Posterior vena cava (tissue), 2 donors: ENCODE measurements at places on chromosomes 12 and 14.

DNA sequence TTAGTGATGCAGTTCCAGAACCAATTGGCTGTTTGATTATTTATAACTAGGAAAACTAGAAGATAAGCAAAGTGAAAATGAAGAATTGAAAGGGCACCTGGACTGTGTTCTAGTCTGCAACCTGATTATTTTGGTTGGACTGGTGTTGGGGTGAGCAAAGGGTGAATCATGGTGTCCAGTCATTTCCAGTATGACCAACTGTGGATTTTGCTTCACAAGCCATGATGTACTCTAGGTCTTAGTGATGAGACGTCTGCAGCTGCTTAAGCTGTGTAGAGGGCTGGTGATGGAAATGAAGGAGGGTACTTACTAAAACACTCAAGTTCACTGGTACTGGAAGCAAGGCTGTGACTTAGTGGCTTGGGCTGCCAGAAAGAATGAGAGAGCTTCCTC lies 193.2 kb upstream of the FRMD6 start:
- no peak for DNase-seq

GRCh38 chr12:28222081-28222700 lies 31.9 kb downstream of the CCDC91 start:
- no peak for DNase-seq

DNA sequence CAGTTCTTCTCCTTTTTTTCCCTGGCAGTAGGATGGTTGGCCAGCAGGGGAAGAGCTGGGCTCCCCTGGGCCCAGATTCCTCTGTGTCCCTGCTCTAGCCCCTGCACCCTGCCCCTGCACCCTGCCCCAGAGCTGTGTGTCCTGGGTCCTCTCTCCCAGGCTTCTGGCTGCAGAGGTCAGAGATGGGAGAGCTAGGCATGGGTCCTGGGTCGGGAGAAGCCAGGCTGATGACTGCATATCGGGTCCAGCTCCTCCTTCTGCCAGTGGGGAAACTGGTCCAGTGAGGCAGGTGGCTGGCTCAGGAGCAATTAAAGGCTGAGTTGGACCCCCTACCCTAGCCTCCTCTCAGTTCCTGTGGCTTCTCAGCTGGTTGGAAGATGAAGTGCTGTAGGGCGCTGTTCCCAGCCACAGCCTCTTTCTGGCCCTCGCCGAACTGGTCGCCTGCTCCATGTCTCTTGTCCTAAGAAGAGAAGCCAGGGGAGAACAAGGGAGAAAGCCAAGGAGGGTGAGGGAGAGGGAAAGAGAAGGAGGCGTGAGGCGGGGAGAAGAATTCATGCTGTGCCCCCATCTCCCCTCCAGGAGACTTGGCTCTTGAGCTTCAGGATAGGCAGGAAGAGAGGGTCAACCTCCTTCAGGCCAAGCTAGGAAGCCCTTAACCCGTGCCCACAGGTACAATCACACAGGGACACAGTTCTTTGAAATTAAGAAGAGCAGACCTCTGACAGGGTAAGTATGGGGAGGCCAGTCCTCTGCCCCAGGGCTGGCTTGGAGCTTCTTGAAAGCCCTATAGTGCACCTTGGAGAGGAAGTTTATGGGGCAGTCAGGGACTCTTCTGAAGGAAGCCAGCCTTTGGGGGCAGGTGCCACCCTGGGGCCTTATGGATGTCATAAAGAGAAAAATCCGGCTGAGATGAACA lies 9.5 kb downstream of the VASH1 start:
- DNase-seq, result peak; percentile 48

DNA sequence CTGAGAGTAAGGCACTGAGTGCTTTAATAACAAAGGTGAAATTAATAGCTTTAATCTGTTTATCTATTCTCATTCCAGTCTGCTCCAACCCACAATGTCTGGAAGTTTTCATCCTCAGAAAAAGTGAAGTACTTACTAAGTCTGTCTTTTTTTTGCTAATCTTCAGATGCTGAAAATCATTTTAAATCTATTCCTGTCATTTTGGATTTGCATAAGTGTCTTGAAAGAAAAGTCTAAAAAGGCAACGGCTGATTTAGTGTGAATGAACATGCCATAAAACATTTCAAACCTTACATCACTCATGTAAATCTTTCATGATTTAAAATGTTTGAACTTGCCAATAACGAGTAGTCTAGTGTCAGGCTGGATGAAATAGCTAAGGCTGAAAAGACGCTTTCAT lies 685.6 kb downstream of the RPS29 start:
- DNase-seq, result no peak

DNA sequence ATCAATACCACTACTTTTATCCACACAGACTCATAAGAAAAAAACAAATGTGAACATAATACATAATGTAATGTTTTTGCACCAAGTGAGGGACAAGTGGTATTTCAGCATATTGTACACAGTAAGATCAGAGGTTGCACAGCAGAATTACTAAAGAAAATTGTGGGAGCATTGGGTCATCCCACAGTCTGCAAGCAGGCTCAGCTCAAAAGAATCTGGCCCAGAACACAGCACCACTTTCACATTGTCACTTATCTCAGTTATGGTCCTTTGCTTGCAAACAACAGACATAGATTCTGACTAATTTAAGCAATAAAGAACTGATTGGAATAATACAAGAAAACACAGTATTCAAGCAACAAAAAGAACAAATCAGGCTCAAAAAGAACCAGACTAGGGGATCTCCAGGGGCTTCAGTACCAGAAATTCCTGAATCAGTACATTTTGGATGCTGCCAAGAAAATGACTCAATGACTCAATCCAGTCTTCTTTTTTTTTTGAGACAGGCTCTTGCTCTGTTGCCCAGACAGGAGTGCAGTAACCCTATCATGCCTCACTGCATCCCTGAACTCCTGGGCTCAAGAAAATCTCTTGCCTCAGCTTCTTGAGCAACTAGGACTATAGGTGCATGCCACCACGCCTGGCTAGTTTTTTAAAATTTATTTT lies 42.9 kb upstream of the EEA1 start:
- no peak for DNase-seq

- no peak for DNase-seq
Measured at GRCh38 chr12:7068994-7069346, 8.5 kb downstream of the C1S start.

- peak; percentile 73 for DNase-seq
Measured at GRCh38 chr14:57865403-57866198, at the start of gene SLC35F4. TSS of gene SLC35F4 (minus strand) at chr14:57866092.
